Activated CD8-positive, alpha-beta memory T cell treated with anti-CD3 and anti-CD28 coated beads for 4 hours (primary cell): ENCODE measurements at places on chromosomes 5 and 9.

DNA sequence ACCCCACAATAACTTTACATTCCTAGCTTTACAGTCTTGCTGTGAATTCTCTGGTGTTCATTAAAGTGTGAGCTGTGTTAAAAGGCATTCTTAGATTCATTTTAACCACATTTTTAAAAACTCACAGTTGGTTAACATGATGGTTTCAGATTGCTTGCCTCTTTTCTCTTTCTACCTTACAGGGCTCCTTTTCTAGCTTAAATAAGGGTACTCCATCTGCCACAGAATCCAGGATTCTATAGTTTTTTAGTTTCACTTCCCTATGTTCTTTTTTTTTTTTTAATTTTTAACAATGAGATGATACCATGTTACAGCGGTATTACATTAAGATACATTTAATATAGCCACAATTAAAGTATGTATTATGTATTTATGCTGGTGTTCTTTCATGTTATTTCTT, 3.9 kb upstream of the FBXO4 start:
- DNase-seq: no peak

DNA sequence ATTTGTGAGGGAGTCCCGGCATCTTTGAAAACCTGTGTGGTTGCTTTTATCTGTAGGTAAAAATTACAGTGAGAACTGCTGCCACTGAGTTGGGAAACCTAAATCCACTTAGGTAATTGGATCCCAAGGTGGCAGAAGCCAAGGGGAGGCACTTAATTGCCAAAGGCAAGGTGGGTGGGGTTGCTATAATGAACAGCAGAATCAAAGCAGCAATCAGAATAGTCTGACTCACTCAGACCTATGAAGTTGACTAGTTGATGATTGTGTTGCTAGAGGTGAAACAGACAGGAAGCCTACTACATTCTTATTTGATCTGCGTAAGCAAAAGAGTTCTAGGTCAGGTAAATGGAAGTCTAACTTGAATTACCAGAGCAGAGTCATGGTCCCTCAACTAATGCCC, 17.3 kb upstream of the BICD2 start:
- DNase-seq: no peak

GRCh38 chr5:176647843-176648473, 674 bp downstream of the TSPAN17 start:
- DNase-seq: no peak

DNA sequence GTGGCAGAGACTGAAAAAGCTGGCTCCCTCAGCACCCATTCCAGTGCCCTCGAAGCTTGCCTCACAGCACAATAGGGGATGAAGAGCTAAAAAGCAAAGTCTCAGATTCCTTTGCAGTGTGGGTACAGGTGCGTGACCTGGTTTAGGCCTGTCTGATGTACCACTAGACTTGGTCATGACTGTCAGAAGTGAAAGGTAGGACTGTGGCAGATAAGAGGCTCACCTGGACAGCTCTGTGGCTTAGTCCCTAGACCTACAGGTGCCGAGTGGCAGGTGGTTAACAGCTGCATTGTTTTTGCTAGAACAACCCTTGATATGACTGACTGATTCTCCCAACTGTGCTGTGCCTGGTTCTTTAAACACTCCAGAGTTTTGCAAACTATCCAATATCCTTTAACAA, 14.7 kb upstream of the SFXN1 start:
- no peak for DNase-seq

DNA sequence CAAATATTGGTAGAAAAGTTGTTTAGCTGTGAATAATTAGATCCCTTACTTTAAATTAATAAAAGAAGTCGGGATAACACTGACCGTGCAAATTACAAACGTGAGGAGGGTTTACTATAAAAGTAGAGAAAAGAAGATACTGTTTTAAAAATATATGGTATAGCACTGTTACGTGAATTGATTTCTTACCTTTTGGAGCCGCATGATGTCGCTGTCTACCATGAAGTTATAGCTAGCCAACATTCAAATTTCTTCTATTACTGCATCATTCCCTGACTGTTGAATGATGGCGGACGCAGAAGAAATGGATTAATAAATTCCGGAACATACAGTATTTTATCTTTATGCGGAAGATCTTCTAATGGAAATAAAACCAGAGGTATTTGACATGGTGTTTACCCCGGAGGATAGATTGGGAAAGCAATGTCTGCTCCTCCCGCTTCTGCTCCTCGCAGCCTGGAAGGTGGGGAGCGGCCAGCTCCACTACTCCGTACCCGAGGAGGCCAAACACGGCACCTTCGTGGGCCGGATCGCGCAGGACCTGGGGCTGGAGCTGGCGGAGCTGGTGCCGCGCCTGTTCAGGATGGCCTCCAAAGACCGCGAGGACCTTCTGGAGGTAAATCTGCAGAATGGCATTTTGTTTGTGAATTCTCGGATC, at the start of gene PCDHA6:
Gene PCDHA6 (plus strand): TSS at position 257 of the 658 bp plus-strand sequence. CDS start 132 bp downstream, at position 389.
- DNase-seq: no peak

DNA sequence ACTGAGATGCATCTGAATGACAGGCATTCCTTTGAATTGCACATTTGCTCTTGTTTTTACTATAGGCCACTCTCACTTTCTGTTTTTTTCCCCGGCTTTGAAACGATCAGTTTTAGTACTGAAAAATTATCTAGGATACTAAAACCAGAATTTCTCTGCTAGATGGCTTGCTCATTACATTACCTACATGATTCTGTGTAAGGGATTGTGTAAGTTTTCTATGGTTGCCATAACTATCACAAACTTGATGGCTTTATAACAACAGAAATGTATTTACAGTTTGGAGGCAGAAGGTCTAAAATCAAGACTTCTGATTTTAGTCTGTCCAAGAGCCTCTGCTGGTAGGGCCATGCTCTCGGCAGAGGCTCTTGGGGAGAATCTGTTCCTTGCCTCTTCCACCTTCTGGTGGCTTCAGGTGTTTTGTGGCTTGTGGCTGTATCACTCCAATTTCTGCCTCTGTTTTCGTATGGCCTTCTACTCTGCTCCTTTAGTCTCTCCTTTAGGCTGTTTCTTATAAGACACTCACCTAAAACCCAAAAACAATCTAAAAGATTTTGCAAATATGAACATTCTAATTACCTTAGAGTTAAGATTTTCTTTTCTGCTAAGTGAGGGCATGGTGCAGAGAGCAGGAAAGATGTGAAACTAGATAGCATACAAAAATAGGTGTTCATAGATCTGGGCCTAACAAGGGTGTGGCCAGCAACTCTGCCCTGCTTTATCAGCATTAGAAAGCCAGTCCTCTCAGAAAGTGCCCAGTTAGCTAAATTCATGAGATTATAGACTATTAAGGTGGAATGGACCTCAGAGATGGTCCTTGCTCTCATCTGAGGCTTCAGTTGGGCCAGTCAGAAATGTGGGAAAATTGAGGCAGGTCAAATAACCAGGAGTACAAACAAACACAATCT, 93.3 kb upstream of the CDKN2B start:
- DNase-seq: no peak

GRCh38 chr9:137019891-137020683, 8.0 kb downstream of the ABCA2 start:
- no peak for DNase-seq

DNA sequence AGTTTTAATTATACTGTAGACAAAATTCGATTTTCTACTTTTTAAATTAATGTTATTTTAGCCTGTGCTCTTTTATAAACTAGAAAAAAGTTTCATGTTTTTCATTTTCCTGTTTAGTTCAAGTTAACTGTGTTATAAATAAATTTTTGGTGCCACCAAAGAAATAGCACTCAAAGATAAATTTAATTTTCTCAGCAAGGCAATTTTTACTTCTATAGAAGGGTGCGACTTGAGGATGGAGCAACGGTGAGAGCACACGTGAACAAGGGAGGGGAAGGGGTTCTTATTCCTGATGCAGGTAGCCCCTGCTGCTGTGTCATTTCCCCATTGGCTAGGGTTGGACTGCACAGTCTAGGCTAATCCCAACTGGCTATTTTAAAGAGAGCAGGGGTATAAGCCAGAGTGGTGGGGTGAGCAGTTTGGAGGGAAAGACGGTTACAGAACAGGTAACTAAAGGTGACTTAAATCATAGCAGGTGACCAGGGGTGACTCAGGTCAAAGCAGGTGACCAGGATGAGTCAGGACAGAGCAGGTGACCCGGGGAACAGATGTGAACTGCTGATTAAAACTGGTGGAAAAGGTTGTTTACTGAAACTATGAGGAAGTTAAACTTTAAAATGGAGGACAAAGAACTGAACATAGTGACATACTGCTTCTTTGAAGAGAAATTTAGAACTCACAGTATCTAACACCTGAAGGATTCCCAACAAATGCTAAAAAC, 104.6 kb upstream of the GPBP1 start:
- DNase-seq: no peak

- no peak for DNase-seq
Measured at GRCh38 chr5:28648108-28648507, 1609.7 kb upstream of the CDH9 start.

DNA sequence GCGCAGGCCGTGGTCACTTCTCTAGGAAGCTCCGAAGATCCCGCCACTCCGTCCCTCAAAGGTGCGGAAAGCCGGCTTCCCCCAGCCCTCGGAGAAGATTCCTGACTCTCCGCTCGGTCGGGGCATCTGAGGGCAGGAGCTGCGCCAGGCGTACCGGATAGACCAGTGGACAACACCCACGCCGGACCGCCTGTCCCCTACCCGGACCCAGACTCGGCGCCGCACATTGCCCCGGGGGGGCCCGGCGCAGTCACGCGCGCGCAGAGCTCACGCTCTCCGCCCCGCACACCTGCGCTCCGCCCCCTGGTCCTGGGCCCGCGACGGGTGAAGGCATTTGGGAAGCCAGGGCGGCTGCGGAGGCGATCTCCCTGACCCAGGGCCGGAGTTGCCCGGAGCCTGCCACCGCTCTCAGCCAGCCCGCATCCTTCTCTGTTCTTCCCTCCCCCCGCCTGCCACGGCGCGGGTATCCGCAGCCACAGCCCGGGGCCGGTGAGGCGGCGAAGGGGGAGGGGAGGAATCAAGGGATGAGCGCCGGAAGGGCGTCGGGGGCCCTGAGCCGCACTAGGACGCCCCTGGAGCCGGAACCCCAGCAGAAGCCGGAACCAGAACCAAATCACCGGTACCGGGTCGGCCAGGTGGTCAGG, 448 bp downstream of the RELL2 start:
- no peak for DNase-seq

DNA sequence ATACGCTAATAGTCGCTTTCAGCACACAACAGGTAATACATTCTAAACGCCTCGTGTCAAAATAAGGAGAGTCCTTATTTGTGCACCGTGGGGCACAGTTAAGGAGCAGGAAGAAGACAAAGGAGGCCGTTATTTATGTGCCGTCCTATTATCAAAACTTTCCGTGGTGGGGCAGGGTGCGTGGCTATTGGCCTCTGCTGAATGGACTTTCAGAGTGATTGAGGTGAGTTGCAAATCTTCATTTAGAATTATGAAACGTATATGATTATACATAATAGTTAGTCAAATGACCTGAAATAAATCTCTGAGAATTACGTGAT, 833 bp downstream of the C5orf24 start:
- DNase-seq: no peak

DNA sequence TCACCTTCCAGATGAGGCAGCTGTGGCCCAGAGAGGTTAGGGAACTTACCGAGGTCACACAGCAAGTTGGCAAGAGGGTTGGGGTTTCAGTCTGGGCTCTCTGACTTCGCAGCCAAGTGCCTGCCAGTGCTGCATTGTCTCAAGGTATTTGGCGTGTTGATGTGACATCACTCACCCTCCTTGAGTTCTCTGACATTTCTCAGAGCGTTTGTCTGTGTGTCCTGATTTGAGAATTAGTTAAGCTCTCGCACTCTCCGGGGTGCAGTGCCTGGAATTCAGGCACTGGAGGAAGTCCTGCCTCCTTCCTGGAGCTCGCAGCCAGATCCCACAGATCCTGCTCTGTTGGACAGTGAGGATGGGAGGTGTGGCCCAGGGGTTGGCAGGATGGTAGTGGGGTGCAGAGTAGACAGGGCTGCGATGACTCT, 25.7 kb downstream of the WWC1 start:
- no peak for DNase-seq

DNA sequence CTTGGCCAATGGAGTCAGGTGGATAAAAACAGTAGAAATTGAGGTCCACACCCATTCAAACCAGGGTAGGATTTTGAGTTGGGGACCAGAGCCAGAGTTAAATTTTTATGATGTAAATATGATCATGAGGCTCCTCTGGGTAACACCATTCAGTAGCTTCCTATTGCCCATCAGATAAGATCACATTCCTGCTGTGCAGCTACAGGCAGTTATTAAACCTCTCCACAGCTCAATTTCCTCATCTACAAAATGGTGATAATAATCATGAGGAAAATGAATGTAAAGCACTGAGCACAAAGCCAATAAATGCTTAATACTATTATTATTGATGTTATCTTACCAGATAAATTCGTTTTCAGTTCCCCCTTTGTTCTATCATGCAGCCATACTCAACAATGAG, 432.0 kb downstream of the CAAP1 start:
- DNase-seq: no peak

GRCh38 chr5:32507738-32508434, 63.3 kb upstream of the ZFR start:
- no peak for DNase-seq

DNA sequence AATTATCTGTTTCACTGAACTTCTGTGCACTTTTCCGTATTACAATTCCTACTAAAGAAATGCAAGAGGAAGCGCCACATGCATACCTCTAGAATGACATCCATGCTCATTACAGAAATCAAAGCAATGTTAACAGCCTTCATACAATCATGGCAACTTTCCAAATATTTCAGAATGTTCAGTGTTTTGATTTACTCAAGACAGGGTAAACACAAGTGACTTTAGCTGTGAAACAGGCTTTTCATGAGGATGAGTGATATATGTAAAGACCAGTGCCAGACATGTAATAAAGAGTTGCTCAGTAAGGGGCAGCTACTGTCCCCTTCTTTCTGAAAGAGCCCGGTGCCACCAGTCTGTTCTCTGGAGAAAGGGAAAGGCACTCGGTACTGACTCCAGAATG, 4.7 kb downstream of the BOD1 start:
- DNase-seq: no peak

DNA sequence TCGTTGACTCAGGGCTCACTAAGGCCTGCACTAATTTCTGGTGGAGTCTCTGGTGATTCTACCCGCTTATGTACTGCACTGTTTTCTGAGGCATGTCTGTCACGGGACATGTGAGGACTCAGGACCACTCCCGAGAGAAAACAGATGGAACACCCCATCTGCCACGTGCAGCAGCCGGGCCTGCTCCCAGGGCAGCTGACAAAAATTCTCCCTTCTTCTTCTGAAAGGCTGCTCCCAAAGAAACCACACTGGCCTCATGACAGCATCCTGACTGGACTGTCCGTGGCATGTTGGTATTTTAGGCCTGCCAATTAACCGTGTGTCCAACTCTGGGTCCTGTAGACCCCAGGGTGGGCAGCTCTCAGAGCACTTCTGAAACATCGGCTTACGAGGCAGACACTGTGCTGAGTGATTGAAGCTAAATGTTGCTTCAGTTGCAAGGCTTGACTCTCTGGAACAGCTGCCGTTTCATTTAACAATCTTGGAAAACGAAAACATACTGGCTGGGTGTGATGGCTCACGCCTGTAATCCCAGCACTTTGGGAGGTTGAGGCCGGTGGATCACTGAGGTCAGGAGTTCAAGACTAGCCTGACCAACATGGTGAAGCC, 39.0 kb downstream of the FAM240B start:
- DNase-seq: no peak

- no peak for DNase-seq
Measured at GRCh38 chr5:16666130-16666882, 49.5 kb upstream of the RETREG1 start.

- no peak for DNase-seq
Measured at GRCh38 chr5:133123297-133123696, 71.5 kb downstream of the HSPA4 start.

- DNase-seq: no peak
Measured at GRCh38 chr5:61800450-61800849, 468.4 kb downstream of the ZSWIM6 start.

- no peak for DNase-seq
Measured at GRCh38 chr5:1268056-1268455, 26.8 kb downstream of the TERT start.

- no peak for DNase-seq
Measured at GRCh38 chr5:153147891-153148623, 342.4 kb upstream of the GRIA1 start.
